Lower lobe of right lung (tissue), 2 donors: ENCODE measurements at places on chromosomes 3 and 15.

DNA sequence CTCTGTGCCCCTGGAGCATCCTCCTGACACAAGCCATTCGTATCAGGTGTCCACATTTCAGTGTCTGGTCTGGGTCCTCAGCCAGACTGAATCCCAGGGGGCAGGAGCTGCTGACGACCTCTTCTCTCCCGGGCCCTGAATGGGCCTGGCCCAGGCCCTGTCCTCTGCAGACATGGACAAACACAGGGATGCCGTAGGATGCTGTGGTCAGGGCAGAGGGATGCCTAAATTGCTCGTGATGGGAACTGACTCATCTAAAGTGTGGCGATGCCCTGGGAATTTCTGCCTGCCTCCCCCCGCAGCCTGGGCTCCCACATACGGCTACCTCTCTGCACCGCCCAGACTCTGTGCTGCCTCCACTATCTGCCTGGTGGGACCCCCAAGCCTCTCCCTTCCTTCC lies 58.5 kb upstream of the CTSH start:
- DNase-seq: no peak

DNA sequence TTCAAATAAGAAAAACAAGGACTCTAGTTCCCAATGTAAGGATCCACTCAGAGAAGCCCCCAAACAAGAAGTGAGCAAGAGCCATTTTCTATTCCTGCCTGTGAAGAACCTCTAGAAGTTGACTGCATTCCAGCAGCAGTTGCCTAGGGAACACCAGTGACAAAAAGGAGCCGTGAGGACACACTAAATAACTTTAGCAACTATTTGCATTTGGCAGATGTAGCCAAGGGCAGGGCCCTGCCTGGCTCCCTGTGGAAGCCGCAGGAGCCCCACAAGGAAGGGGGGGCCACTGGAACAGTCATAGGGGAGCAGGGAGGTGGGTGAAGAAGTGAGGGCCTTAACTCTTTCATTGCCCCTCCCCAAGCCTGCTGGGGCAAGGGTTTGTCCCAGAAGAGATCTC lies 470.2 kb upstream of the PROK2 start:
- no peak for DNase-seq

GRCh38 chr15:68420186-68420684 lies 11.7 kb downstream of the ITGA11 start:
- DNase-seq: no peak

GRCh38 chr3:124592658-124593441 lies 137.4 kb upstream of the UMPS start:
- DNase-seq: peak; percentile 57

DNA sequence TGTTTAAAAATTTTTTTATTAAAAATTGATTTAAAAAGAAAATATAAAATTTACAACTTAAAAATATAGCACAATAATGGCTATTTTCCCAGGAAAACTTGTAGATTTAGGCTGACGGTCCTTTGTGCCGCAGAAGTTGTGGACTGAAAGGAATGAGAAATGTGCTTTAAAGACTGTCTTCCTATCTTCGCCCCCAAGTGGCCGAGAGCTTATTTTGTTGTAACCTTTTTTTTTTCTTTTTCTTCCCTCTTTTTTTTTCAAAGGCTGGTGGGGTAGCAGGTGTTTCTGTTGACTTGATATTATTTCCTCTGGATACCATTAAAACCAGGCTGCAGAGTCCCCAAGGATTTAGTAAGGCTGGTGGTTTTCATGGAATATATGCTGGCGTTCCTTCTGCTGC lies 15.5 kb downstream of the SLC25A26 start:
- no peak for DNase-seq

- no peak for DNase-seq
These were observed 679.9 kb downstream of the NTRK3 start for GRCh38 chr15:87576486-87577176.

- DNase-seq: peak; percentile 66
These were observed at the start of gene SNX22 for GRCh38 chr15:64151727-64152506. SNX22 (plus strand) TSS chr15:64151731; CDS start chr15:64151776, 45 bp downstream.

GRCh38 chr15:64686130-64686735 lies 89.2 kb downstream of the RBPMS2 start:
- DNase-seq: no peak

- no peak for DNase-seq
These were observed 41.0 kb upstream of the PPP2R3A start for GRCh38 chr3:135924506-135924905.

DNA sequence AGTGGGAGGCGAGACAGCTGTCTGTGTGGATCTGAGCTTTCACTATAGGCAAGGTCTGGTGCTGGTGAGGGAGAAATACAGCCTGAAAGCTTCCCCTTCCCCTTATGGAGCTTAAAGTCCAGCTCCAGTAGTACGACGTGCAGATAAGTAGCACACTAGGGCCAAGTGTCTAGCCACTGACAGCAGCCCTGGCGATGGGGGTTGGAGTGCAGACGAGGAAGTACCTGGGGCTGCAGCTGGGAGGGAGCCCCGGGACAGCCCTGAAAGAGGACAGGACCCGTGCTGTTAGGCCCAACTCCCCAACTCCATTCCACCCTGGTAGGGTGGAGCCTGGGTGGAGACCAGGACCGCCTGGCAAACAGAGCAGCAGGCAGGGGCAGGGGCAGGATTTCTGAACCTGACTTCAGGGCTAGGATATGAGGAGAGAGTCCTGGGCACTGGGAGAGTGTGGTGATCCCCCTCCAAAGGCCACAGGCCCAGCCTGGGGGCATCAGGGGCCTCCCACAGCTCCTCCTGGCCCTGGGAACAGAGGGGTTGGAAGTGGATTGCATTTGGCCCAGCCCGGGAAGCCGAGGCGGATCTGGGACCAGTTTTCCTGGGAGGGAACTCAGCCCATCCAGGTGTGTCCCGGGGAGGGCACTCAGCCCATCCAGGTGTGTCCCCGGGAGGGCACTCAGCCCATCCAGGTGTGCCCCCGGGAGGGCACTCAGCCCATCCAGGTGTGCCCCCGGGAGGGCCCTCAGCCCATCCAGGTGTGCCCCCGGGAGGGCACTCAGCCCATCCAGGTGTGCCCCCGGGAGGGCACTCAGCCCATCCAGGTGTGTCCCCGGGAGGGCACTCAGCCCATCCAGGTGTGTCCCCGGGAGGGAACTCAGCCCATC lies 42.8 kb downstream of the BDH1 start:
- no peak for DNase-seq

GRCh38 chr15:86382341-86382740 lies 302.7 kb downstream of the AGBL1 start:
- DNase-seq: no peak

GRCh38 chr15:93066224-93066681 lies 22.8 kb downstream of the RGMA start:
- no peak for DNase-seq

DNA sequence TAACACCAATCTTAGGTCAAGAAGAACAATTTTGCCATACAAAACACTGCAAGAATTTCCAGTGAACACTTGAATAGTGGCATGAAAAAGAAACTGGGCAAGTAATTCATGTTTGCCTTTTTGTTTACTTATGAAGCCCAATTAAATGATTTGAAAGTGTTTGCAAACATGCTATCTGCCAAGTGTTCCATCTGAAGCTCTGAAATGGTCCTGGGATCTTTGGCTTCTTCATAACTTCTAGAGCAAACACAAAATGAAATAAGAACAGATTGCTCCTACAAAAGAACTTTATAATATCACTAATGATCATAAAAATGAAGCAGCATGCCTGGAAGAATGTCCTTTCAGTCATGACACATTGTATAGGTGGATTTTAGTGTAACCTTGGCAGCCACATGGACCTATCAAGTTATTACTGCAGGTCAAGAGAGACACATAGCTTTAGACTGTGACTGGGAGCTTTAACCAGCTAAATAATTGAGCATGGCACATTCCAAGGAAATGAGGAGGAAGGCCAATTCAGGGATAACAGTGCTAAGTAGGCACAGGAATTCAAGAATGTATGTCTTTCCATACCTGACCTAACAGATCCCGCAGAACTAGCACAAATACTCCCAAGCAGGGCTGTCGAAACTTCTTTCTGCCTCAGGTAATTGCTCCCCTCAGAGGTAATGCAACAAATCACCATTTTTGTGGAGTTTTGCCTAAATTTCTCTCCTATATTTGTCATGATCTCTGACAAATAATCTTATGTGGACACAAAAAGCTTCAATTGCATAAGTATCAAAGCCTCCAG lies 144.6 kb downstream of the DUT start:
- no peak for DNase-seq

GRCh38 chr15:35170207-35170606 lies 85.1 kb upstream of the NANOGP8 start:
- DNase-seq: no peak

DNA sequence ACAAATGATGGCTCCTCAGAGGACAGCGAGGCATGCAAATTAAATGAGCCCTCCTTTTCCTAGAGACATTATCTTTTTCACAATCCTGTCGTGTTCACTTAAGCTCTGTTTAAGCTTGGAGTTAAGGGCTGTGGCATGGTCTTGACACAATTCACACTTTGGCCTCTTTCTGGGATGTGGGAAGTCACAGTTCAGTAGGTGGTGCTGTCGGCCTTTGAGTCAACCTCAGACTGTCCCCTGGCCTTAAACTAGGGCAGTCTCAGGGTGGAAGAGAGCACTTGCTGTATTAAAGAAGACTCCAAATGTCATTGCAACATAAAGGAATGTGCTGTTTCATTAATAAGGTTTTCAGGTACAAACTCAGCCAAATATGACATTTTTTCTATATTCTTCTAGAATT lies 351.0 kb downstream of the MCTP2 start:
- no peak for DNase-seq

DNA sequence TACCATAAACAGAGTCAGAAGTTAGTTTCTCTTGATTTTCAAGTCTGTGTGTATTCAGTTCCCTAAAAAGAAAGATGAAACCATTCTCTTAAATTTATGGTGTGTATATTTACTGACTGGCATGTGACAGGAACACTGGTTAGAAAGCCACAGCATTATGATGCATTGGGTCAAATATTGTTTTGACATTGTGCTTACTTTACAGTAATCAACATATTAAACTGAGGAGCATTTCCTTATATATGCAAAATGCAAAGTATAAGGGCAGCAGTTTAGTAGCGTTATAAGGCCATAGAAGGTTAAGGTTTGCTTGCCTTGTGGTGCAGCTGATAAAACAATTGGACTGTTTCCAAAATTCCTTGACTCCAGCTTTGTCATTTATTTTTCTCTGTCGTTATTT lies 72.9 kb downstream of the EPHA3 start:
- no peak for DNase-seq

DNA sequence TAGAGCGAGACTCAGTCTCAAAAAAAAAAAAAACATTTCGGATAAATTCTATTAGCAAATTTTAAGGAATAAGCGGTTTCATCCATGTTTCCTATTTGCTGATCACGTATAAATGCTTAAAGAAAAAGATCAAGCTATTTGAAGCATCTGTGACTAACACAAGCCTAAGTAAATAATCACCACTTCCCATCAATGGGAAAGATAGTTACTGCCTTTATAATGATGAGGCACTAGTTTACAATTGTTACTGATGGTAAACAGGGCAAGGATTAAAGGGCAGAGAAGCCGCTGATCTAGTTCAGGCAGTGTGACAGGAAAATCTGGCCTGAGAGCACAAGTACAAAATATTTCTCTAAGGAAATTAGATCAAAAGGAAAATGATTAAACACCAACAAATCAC lies 13.7 kb downstream of the CLPX start:
- DNase-seq: no peak

DNA sequence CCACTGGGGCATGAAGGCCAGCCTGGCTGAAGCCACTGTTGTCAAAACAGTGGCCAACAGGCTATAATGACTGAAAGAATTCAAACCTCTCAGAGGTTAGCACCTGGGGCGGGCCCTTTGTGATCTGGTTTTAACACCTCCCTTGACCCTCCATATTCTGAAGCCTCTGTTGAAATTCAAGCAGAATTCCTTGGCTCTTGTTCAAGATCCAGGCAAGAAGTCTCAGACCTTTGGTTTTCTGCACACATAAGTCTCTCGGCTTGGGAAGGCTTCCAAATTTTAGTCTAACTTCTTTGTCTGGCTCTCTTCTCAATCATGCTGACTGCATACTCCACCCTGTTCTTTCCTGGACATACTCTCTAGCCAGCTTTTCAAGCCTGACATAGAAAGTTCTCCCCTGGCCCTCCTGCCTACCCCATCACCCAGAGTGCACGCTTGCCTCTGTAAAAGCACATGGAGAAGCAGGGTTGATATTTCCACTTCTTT lies 144.5 kb downstream of the PDZRN3 start:
- peak; percentile 70 for DNase-seq

GRCh38 chr3:156059950-156060501 lies 60.4 kb upstream of the KCNAB1 start:
- DNase-seq: no peak

GRCh38 chr3:13272831-13273603 lies 147.1 kb downstream of the NUP210 start:
- peak; percentile 26 for DNase-seq

GRCh38 chr3:147410526-147411237 lies 1.5 kb downstream of the ZIC1 start:
- DNase-seq: no peak

- DNase-seq: no peak
These were observed 121.9 kb upstream of the ARHGEF3 start for GRCh38 chr3:56923526-56924224.

- DNase-seq: no peak
These were observed 291.6 kb upstream of the CBLB start for GRCh38 chr3:106160396-106160795.

DNA sequence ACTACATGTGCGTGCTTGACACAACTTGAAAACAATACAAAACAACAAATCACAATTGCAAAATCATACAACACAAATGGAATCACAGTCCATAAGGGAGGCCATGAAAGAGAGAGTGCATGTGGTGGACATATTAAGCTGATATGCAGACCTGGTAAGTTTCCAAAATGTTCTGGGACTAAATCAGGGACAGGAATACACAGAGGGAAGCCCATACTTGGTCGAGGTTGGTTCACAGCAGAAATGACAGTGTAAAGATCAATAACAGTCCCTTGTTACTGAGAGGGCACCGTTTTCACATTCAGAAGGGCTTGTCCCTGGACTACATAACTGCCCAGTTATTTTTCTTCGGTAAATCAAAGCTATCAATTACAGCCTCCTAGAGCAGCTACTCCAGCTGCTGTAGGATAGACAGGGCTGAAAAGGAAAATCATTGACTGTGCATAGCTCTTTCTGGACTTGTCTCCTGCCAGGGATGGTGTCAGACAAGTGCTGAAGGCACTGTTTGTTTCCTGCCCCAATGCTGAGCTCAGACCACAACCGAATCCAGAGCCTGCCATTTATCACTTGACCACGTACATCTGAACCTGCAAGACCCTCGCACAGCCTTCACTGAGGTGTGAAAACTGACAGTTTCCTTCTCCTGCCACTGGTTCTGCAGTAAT lies 79.5 kb upstream of the KCNMB2 start:
- no peak for DNase-seq

GRCh38 chr15:88872106-88872505 lies 23.2 kb downstream of the HAPLN3 start:
- no peak for DNase-seq

- DNase-seq: no peak
These were observed 140.4 kb downstream of the ANO10 start for GRCh38 chr3:43481375-43481774.

GRCh38 chr3:101602731-101603130 lies 28.8 kb downstream of the PCNP start:
- no peak for DNase-seq
